Stromal cell of bone marrow (primary cell): ENCODE measurements at places on chromosomes 3 and 15.

DNA sequence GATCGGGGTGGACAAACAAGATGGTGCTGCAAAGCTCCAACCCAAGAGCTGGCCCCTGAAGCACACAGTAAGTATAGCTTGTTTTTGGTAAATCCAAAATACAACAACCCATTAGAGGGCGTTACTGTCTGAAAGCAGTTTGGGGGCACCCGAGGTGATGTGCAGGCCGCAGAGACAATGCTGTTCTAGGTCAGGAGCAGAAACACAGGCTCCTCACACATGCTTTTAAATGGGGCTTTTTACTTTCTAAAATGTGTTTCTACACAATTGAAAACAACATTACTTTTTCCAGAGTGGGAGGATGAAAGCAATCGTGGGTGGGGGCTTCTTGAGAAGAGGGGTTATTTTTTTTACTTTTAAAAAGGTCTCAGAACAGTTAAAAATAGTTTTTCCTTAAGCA lies 1029.3 kb upstream of the CFAP20DC start:
- DNase-seq: no peak

- DNase-seq: no peak
These were observed 34.7 kb downstream of the SPTSSB start for GRCh38 chr3:161336661-161337060.

DNA sequence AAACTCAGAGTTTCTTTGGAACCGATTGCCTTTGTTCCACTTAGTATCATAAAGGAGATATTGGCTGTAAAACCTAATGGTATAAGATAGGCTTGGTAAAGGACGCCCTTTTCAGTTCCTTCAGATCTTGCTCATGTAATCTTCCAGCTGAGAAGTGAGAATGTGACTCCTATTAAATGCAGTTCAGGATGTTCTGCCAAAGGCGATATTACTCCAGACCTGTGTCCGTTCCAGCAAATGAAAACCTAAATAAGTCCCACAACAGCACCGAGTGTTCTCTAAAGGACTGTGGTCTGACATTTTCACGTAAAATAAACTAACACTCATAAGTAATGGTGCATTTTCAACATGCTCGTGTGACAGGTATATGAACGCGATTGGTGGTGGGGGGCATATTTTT lies 276.2 kb downstream of the FEZF2 start:
- DNase-seq: no peak

- DNase-seq: no peak
These were observed 74.1 kb upstream of the RNF7 start for GRCh38 chr3:141663993-141664392.

DNA sequence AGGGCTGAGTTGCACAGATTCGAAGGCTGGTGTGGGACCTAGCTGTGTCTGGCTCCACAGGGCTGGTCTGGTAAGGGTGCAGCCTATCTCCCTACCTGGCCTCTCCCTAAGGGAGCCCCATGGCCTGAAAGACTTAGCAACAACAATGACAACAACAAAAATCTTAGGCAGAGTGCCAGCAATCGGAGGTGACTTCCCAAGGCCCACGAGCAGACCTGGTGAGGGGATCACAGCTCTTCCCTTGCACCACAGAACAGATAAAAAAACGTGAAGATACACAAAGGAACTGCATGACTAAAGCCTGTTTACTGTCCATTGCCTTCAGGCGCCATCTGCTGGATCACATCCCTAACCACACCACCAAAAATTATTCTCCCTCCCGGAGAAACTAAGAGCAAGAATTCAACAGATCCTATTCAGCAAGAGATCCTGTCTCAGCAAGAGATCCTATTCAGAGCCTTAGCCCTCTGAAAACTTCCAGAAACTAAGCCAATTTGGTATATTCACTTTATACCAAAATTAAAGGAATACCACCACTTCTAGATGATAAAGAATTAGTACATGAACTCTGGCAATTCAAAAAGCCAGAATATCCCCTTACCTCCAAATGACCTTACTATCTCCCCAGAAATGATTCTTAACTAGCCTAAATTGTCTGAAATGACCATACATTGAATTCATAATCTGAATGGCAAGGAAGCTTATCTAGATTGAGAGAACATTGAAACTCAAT lies 24.1 kb upstream of the OR5K4 start:
- peak; percentile 20 for DNase-seq

DNA sequence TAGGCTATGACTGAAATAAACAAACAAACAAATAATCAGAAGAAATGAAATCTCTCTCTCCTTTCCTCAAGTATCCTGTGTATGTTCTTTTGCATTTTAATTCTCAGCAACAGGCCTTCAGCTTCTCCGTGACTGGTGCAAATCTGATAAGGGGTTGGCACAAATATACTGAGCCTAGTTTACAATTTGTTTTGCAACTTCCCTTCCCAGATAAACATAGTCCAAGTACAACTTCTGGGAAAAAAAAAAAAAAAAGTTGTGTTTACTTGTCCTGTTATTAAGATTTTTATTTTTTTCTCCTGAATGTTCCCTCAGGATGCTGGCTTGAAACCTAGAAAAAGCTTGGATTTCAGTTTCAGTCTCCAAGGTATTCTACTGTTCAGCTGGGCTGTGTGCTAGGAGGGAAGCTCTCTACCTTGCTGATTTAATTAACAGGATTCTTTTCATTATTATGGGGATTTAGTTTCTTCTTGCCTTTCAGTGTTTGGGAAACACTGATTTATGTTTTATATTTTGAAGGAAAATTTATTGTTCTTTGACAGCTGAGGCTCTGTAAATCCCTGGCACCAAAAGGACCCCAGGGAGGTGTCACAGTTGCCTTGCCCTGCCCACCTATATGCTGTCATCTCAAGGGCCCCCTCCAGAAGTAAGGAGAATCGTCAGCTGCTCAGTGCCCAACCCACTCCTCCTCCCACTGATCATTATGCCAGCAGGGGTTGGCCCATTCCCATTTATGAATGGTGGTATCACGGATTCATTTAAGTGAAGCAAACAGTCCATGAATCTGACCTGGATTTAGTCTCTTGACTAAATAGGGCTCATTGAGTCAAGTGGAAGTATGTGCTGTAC lies 185.2 kb downstream of the MEIS2 start:
- no peak for DNase-seq

GRCh38 chr3:13873818-13874217 lies 6.1 kb downstream of the WNT7A start:
- no peak for DNase-seq

GRCh38 chr15:52558196-52558595 lies 10.6 kb downstream of the ARPP19 start:
- peak; percentile 50 for DNase-seq

DNA sequence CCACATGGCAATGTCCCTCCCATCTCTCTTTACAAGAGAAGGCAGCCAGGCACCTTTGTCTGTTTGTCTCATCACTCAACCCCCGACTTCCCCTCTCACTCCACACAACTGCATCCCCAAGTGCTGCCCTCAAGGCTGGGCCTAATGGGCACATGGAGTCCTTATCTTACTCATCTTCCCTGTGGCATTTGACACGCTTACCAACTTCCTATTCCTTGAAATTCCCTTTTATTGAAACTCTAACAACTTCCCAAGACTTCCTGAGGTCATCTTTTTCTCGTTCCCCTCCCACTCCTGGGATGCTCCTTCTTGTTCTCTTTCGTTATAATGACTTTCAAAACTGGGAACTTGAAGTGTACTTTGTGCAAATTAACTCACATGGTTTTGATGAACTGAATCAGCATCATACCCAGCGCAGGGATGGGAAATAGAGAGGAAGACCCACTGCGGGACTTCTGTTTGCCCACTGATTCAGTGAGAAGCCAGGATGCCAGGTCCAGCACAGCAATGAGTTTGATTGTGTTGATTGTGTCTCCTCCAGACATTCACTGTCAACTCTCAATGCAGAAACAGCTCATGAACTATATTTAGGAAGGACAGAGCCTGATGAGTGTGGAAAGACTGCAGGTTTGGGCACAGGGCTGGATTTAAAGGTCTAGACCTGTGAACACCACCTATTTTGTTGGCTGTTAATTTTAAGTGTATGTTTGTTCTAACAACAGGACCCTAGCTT lies 104.7 kb upstream of the TNIK start:
- no peak for DNase-seq

GRCh38 chr3:130831719-130832400 lies 62.0 kb upstream of the ATP2C1 start:
- no peak for DNase-seq

DNA sequence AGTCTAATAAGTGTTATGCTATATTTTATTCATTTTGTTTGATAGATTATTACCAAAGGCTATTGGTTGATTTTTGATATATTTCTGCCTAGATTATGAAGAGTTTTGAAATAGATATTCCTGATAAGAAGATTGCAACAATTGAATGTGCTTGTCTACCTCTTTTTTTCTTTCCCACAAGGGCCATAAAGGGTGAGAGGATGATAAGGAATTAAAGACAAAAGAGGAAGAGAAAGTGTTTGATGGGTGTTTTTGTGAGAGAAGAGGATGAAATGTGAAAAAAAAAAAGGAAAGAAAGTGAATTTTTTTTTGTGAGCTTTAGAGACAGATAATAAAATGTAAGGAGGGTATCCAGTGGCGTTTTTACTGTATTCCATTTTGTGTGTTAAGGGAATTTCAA lies 244.4 kb downstream of the CHST2 start:
- no peak for DNase-seq

DNA sequence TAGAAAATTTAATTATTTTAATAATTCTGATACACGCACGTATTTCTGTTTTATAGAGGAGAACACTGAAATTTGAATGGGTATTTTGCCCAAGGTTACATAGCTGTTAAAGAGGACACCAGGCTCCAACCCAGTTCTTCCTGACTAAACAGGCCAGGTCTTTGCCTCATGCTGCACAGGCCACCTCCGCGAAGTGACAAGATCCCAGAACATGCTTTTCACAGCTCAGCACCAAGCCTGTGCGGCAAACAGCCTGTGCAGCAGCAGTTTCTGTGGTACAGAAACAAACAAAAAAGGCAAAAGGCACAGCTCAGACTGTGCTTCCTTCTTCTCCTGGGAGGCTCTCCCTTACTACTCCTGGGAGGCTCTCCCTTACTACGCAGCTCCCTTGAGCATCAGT lies 6.5 kb downstream of the FOXL2 start:
- no peak for DNase-seq

DNA sequence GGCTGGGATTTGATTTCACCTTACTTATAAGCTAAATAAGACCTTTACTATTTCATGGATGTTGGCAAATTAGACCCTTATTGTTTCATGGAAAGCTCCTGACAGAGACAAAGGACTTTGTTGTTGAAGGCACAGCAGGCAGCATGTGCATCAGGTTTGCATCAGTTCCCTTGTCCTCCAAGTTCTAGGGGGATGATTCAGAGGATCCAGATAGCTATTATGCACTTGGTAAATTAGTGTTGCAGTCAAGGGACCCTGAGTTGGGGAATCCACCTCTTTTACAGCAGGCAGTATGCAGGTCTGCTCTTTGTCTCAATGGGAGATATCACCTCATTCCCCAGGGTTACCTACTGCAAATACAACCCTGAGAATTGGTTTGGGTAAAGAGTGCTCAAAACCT lies 131.4 kb upstream of the IGSF10 start:
- no peak for DNase-seq

DNA sequence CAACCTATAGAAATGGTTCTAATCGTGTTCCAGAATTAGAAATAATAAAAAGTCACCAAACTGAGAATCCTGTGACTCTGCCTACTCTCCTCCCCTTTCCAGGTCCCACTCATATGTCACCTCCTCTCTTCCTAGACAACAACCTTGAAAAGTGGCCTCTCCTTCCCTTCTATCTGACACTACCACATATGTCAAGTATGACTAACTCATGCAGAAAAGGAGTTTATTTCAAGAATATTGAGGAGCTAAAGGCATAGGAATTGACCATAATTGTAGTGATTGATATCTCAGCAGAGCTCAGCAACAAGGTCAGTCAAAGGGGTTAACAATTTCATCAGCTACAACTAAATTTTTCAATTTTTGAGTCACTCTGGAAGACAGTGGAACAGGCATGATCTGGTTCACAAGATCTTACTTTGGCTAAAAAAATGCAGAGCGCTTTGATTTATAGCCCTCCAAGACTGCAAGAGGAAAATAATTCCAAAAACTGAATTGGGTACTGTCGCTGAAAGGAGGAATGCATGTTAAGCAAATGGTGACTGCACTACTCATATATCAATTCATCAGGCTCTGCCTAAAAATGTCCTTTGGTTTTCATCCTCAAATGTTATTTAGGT lies 160.6 kb upstream of the ARHGEF26 start:
- no peak for DNase-seq

GRCh38 chr15:77541421-77542181 lies 91.1 kb downstream of the LINGO1 start:
- DNase-seq: no peak

GRCh38 chr3:12954891-12955650 lies 113.7 kb upstream of the RPL32 start:
- peak; percentile 52 for DNase-seq

DNA sequence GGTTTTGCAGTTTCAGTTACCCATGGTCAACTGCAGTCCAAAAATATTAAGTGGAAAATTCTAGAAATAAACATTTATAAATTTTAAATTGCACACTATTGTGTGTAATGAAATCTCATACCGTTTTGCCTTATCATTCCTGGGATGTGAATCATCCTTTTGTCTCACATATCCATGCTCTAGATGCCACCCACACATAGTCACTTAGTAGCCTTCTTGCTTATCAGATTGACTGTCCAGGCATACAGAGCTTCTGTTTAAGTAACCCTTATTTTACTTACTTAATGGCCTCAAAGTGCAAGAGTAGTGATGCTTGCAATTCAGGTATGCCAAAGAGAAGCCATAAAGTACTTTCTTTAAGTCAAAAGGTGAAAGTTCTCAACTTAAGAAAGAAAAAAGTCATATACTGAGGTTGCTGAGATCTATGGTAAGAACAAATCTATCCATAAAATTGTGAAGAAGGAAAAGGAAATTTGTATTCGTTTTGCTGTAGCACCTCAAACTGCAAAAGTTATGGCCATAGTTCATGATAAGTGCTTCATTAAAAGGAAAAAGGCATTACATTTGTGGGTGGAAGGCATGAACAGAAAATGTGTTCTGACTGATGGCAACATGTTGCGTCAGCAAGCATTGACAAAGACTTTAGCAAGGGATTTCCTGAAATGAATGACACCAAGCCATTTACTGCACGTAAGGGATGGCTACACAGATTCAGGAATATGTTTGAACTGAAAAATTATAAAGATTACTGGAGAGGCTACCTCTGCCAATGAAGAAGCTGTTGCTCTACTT lies 43.8 kb downstream of the SPATA16 start:
- DNase-seq: no peak

DNA sequence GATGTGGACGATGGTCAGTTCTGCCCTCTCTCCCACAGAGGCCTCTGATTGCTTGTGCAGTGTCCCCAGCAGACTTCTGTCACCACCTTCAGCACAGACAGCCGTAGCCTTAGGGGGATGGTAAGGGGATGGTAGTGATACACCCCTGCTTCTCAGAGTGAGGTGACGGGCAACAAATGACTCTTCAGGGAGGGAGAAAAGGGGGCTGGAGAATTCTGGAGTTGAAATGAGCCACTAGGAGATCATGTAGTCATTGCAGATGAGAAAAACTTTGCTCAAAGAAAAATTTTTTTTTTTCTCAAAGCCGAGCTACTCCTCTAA lies 29.6 kb upstream of the TIMP4 start:
- no peak for DNase-seq

- peak; percentile 62 for DNase-seq
These were observed 145.2 kb downstream of the KLF13 start for GRCh38 chr15:31471731-31472430.

- peak; percentile 99 for DNase-seq
These were observed 64.4 kb downstream of the ABI3BP start for GRCh38 chr3:100928638-100929428.
